ENCODE measurements at places on chromosomes 16 and 17.
A peak's percentile ranks its signal among the peaks of the same experiment; 100 is the strongest.

- no peak overlapping the region for H3K27ac ChIP-seq
- H3K4me1 ChIP-seq: no peaks in the 10 kb centered on the region
- H3K4me3 ChIP-seq: no peak overlapping the region
These were observed 191.1 kb upstream of the TBX2 start for GRCh38 chr17:61208301-61209105.

GRCh38 chr17:38420518-38420917 is 7.7 kb upstream of the ARHGAP23 start:
- peaks cover 28% of the 10 kb centered on the region for H3K4me1 ChIP-seq
- peaks cover 95% of the 10 kb centered on the region for H3K27me3 ChIP-seq
- no peaks in the 10 kb centered on the region for H3K36me3 ChIP-seq
- no peak overlapping the region for H3K4me3 ChIP-seq
- no peak for ATAC-seq

- no peaks in the 10 kb centered on the region for H3K4me1 ChIP-seq
- no peaks in the 10 kb centered on the region for H3K36me3 ChIP-seq
These were observed 387.4 kb upstream of the ASIC2 start for GRCh38 chr17:33680472-33680871.

GRCh38 chr17:34382621-34383124 is 19.6 kb upstream of the CCL1 start:
- H3K27ac ChIP-seq: peak overlapping the region; percentile 90
- H3K36me3 ChIP-seq: no peaks in the 10 kb centered on the region
- ATAC-seq: peak; percentile 81
- peaks cover 23% of the 10 kb centered on the region for H3K27me3 ChIP-seq
- H3K4me3 ChIP-seq: peak overlapping the region; percentile 66

DNA sequence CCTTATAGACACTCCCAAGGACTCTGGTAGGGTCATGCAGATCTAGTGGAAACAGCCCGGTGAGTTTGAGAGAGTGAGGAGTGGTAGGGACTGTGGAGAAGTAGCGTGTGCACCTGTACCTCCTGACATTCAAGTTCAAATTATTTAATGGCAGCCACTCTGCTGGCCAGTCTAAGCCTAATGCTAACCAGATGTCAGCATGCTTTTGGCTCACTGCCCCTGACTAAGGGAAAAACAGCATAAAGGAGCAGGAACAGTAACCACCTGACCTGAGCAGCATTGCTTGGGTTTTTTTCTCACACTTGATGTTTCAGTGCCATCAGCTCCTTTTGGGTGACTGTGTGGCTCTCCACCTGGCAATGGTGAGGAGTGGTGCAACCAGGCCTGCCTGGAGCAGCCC is 23.8 kb upstream of the SLC12A3 start:
- no peaks in the 10 kb centered on the region for H3K27me3 ChIP-seq
- H3K4me1 ChIP-seq: no peaks in the 10 kb centered on the region
- no peak for ATAC-seq

GRCh38 chr17:43856141-43856540 is 9.2 kb downstream of the CD300LG start:
- H3K4me1 ChIP-seq: peaks cover 1% of the 10 kb centered on the region
- no peaks in the 10 kb centered on the region for H3K36me3 ChIP-seq
- no peak for ATAC-seq
- no peak overlapping the region for H3K4me3 ChIP-seq
- H3K27me3 ChIP-seq: peaks cover 74% of the 10 kb centered on the region

GRCh38 chr16:58889516-58889915 is 155.4 kb upstream of the GOT2 start:
- H3K4me1 ChIP-seq: no peaks in the 10 kb centered on the region
- no peak for ATAC-seq
- H3K4me3 ChIP-seq: no peak overlapping the region
- no peak overlapping the region for H3K27ac ChIP-seq

GRCh38 chr17:78383725-78384471 is 5.4 kb downstream of the PGS1 start:
- peak; percentile 49 for ATAC-seq
- H3K27ac ChIP-seq: peak overlapping the region; percentile 95
- no peaks in the 10 kb centered on the region for H3K27me3 ChIP-seq
- peaks cover 93% of the 10 kb centered on the region for H3K4me1 ChIP-seq
- peaks cover 17% of the 10 kb centered on the region for H3K36me3 ChIP-seq

GRCh38 chr16:66489818-66490217 is 60.1 kb downstream of the TK2 start:
- no peak for ATAC-seq
- H3K4me3 ChIP-seq: no peak overlapping the region
- peaks cover 18% of the 10 kb centered on the region for H3K4me1 ChIP-seq
- H3K27ac ChIP-seq: no peak overlapping the region
- H3K36me3 ChIP-seq: no peaks in the 10 kb centered on the region

DNA sequence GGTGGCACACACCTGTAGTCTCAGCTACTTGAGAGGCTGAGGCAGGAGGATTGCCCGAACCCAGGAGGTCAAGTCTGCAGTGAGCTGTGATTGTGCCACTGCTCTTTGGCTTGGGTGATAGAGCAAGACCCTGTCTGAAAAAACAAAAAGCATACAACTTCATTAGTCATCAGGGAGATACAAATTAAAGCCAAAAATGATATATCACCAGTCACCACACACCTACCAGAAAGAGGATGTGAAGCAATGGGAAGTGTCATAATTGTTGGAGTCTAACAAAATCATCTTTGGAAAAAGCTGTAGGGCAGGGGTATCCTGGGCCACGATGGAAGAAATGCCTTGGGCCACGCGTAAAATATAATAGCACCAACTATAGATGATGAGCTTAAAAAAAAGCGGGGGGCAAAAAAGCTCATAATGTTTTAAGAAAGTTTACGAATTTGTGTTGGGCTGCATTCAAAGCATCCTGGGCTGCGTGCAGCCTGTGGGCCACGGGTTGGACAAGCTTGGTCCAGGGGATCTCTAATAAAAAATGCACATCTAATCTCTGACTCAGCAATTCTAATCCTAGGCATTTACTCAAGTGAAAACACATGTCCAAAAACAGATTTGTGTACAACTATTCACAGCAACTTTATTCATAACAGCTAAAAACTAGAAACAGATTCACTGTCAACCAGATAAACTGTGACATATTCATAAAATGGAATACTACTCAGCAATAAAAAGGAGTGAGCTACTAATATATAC is 65.9 kb downstream of the HIC1 start:
- no peak overlapping the region for H3K4me3 ChIP-seq
- H3K36me3 ChIP-seq: peaks cover 23% of the 10 kb centered on the region
- H3K4me1 ChIP-seq: peaks cover 23% of the 10 kb centered on the region
- ATAC-seq: no peak
- H3K27me3 ChIP-seq: no peaks in the 10 kb centered on the region

DNA sequence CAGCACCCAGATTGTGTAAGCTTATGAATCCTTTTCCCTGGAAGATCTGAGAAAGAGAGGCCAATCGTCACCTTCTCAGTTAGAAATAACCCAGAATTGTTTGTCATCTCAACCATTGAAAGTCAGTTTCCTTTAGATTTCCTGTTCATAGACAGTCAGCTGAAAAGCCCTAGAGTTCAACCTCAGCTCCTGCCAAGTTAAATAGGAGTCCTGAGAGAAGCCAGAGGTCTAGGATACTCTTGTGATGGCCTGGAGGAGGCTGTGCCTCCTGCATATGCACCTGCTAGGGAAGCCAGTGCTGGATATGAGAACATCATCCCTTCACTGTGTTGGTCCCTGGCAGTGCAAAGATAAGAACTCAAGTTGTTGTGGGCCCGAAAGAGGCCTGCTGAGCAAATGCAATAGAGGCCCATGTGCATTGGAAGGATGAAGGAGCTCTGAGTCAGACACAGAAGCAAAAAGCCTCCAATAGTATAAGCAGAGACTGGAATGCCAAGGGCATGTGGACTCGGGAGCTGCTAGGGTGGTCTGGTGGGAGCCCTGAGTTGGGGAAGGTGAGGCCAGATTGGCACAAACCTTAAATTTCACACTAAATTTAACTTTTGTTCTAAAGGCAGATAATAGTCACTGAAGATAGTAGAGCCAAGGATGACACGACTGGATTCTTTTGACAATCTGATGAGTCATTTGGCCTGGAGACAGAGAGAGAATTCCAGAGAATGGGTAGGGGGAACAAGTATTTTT is 520.9 kb upstream of the CDH5 start:
- no peak overlapping the region for H3K27ac ChIP-seq
- no peaks in the 10 kb centered on the region for H3K4me1 ChIP-seq
- H3K36me3 ChIP-seq: no peaks in the 10 kb centered on the region
- ATAC-seq: no peak

DNA sequence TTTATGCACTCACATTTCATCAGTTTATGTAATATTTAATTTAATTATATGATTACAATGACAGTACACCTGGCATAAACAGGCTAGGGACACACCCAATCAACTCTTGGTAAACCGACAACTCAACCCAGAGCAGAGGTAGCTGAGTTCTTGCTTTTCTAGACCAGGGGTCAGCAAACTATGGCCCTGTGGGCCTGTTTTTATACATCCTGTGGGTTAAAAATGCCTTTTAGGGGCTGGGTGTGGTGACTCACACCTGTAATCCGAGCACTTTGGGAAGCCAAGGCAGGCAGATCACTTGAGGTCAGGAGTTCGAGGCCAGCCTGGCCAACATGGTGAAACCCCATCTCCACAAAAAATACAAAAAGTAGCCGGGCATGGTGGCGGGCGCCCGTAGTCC is 99.2 kb upstream of the TMEM97 start:
- H3K27me3 ChIP-seq: no peaks in the 10 kb centered on the region
- H3K4me1 ChIP-seq: peaks cover 22% of the 10 kb centered on the region
- no peaks in the 10 kb centered on the region for H3K36me3 ChIP-seq
- H3K27ac ChIP-seq: no peak overlapping the region
- ATAC-seq: no peak

- ATAC-seq: no peak
- no peak overlapping the region for H3K27ac ChIP-seq
- H3K4me3 ChIP-seq: no peak overlapping the region
- H3K27me3 ChIP-seq: peaks cover 41% of the 10 kb centered on the region
- H3K4me1 ChIP-seq: peaks cover 13% of the 10 kb centered on the region
- H3K36me3 ChIP-seq: no peaks in the 10 kb centered on the region
These were observed 82.6 kb downstream of the C16orf95 start for GRCh38 chr16:87234601-87235000.

- H3K27me3 ChIP-seq: peaks cover 50% of the 10 kb centered on the region
- no peak overlapping the region for H3K27ac ChIP-seq
- no peaks in the 10 kb centered on the region for H3K36me3 ChIP-seq
- H3K4me3 ChIP-seq: no peak overlapping the region
- no peaks in the 10 kb centered on the region for H3K4me1 ChIP-seq
These were observed 18.5 kb upstream of the SPDYE4 start for GRCh38 chr17:8776881-8777280.

DNA sequence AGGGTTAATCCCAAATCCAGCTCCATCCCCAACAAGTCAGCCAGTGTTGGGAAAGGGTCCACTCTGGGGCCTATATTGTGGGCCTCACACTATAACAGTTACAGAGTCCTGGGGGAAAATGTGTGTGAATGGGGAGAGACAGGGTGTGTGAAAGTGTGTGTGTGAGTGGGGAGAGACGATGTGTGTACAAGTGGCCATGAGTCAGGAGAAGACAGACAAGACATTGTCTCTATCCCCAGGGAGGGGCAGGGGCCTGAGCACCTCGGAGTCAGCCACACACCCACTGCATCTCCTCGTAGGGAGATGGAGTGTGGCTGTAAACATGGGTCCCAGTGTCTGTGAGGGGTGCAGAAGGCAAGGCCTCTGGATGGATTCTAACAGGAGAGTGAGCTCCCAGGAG is 2.9 kb downstream of the CRHR1 start:
- no peak for ATAC-seq
- no peak overlapping the region for H3K27ac ChIP-seq
- H3K4me3 ChIP-seq: no peak overlapping the region
- peaks cover 16% of the 10 kb centered on the region for H3K4me1 ChIP-seq
- H3K27me3 ChIP-seq: peaks cover 77% of the 10 kb centered on the region
- H3K36me3 ChIP-seq: no peaks in the 10 kb centered on the region

GRCh38 chr17:77089124-77089490 is 51.7 kb upstream of the SEC14L1 start:
- H3K4me1 ChIP-seq: peaks cover 46% of the 10 kb centered on the region
- ATAC-seq: no peak
- peaks cover 40% of the 10 kb centered on the region for H3K36me3 ChIP-seq
- H3K27ac ChIP-seq: peak overlapping the region; percentile 95
- H3K27me3 ChIP-seq: peaks cover 22% of the 10 kb centered on the region

DNA sequence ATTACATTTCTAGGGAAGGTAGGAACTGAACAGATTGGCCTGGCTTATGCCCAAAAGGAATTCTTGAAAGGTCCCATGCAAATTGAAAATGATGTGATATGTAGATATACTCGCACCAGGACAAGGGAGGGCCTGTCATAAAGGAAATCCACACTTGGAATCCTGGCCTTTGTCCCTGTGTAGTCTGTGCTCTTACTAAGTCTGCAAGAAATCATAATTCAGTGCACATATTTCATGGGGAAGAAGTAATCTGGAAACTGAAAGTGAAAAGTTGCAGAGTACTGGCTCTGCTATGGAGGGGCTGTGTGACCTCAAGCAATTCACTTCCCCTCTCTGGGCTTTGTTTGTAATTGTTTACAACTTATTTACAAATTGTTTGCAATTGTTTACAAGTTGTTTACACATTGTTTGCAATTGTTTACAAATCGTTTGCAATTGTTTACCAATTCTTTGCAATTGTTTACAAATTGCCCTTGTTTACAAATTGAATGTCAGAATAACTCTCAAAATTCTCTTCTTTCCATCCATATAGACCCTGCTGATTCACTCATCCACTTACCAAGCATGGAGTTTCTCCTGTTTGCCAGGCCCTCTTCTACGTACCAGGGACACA is 12.9 kb downstream of the SCNN1G start:
- ATAC-seq: no peak
- H3K4me1 ChIP-seq: no peaks in the 10 kb centered on the region
- no peak overlapping the region for H3K4me3 ChIP-seq
- no peak overlapping the region for H3K27ac ChIP-seq
- peaks cover 10% of the 10 kb centered on the region for H3K27me3 ChIP-seq

GRCh38 chr17:46025510-46026165 is 26.6 kb downstream of the STH start:
- H3K27me3 ChIP-seq: no peaks in the 10 kb centered on the region
- H3K4me3 ChIP-seq: peak overlapping the region; percentile 35

GRCh38 chr16:85365120-85365519 is 248.0 kb upstream of the GSE1 start:
- no peaks in the 10 kb centered on the region for H3K36me3 ChIP-seq
- H3K4me3 ChIP-seq: no peak overlapping the region
- peaks cover 68% of the 10 kb centered on the region for H3K27me3 ChIP-seq
- ATAC-seq: peak; percentile 22

GRCh38 chr16:85625485-85626117 is 12.5 kb downstream of the GSE1 start:
- H3K36me3 ChIP-seq: peaks cover 34% of the 10 kb centered on the region
- H3K27me3 ChIP-seq: no peaks in the 10 kb centered on the region
- no peak overlapping the region for H3K4me3 ChIP-seq
- no peak for ATAC-seq
- H3K27ac ChIP-seq: no peak overlapping the region

DNA sequence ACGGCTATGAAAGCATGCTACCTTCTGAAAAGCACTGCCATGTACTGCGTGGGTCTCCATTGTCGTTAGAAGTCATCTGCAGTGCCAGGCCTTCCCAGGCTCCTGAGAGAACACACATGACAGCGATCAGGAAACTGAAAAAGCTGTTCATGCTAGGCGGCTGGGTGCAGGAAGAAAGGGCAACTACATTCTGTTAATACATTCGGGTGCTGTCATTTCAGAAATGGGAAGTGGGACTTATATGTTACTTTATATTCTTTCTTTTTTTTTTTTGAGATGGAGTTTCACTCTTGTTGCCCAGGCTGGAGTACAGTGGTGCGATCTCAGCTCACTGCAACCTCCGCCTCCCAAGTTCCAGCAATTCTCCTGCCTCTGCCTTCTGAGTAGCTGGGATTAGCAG is 19.9 kb downstream of the CFAP20 start:
- ATAC-seq: peak; percentile 74
- no peak overlapping the region for H3K27ac ChIP-seq
- H3K4me3 ChIP-seq: no peak overlapping the region
- peaks cover 13% of the 10 kb centered on the region for H3K4me1 ChIP-seq
- H3K36me3 ChIP-seq: peaks cover 25% of the 10 kb centered on the region
